H4 (cell line): ENCODE measurements at places on chromosomes 12 and 14. TPM values are rescaled to one million over a fixed set of nuclear protein-coding genes. Genes with fewer than 3 reads are reported as not detected.
A peak's percentile ranks its signal among the peaks of the same experiment; 100 is the strongest.

C12orf50 gene
- not detected in 2 replicates for total RNA-seq

DNA sequence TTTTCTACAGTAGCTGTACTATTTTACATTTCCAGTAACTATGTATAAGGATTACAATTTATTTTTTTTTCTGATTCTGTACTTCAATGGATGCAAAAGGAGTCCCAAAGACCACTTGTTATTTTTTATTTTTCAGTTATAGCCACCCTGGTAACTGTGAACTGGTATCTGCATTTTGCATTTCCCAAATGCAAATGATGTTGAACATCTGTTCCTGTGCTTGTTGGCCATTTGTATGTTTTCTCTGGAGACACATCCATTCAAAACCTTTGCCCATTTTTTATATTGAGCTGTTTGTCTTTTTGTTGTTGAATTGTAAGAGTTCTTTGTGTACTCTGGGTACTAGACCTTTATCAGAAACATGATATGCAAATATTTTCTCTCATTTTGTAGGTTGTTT, 485.6 kb downstream of the LRIG3 start:
- DNase-seq, result no peak

IL23A gene
- total RNA-seq, result 0.23 TPM in 1 of 2 replicates, not detected in the other

PTPRO gene
- total RNA-seq, result 1.2 and 1.7 TPM in 2 replicates

DNA sequence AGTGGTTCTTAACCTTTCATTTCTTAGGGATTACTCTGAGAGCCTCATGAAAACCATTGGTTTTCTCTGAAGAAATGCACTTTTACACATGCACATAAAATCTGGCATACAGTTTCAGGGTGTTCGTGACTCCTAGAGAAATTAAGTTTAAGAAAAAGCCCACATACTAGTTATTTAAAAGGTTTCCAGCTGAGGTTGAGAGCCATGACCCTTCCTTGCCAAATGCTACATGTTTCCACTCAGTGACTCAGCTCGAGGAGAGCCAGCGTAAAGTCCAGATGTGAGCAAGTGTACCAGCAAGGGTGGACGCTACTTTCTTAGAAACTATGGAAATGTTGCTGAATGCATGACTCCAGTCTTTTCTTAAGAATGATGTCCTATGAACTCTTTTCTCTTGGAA, 42.7 kb upstream of the FLRT2 start:
- no peak for DNase-seq

MANSC4 gene
- total RNA-seq, result not detected in 2 replicates

- DNase-seq, result no peak
Measured at GRCh38 chr14:100709289-100710284, 17.1 kb upstream of the DLK1 start.

PLEKHG7 gene
- total RNA-seq, result not detected in 2 replicates

- DNase-seq, result no peak
Measured at GRCh38 chr12:57244312-57244696, 6.7 kb downstream of the STAC3 start.

- DNase-seq, result peak; percentile 52
Measured at GRCh38 chr12:94145191-94145983, 3.0 kb upstream of the PLXNC1 start.

DNA sequence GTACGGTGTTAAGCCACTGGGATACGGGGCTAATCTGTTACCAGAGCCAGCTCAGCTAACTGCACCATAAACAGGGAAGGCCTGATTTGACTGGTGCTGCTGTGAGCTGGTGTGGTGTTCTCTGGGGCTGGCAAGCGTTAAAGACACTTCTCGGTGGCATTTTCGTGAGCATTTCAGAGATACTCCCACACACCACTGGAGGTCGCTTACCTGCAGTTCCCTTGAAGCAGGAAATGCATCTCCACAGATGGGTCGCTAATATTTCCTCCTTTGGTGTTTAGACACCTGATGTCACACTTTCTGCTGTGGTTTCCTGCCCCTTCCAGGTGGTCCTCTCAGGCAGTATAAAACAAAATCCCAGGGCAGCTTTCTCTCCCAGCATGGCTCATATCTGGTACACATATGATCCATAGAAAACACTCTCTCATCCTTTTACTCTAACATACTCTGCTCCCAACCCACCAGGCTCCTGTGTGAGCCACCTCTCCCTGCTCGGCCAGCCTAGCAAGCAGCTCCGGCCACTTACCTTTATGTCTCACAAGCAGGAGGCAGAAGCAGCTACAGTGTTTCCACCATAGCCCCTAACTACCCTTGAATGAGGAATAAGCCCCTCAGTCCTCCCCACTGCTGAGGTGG, 129.9 kb upstream of the GRIN2B start:
- peak; percentile 20 for DNase-seq

ADAM21 gene
- total RNA-seq, result 0.64 and 0.88 TPM in 2 replicates

- DNase-seq, result no peak
Measured at GRCh38 chr12:121227294-121227693, 17.4 kb downstream of the P2RX4 start.

DNA sequence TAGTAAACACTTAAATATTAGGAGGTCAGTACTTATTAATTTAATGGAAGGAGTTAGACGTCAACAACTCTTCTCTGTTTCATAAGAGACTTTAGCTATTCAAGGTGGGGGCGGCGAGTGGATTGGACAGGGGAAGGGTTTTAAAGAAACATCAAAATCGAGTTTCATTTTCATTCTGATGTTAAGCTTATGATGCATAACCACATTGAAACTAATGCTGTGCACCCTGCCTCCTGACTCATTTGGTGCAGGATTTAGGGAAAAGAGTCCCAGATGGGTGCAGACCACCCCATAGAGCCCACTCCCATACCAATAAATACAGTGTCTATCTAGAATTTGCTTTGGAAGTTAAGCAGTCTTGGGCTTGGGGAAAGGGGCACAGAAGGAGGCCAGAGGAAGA, 7.4 kb downstream of the ZBTB39 start:
- DNase-seq, result no peak

BORCS5 gene
- total RNA-seq, result 8.1 and 9.8 TPM in 2 replicates

- no peak for DNase-seq
Measured at GRCh38 chr14:38108681-38109080, 99.0 kb upstream of the SSTR1 start.

GRCh38 chr14:80518173-80518572, 306.9 kb upstream of the DIO2 start:
- no peak for DNase-seq

DNA sequence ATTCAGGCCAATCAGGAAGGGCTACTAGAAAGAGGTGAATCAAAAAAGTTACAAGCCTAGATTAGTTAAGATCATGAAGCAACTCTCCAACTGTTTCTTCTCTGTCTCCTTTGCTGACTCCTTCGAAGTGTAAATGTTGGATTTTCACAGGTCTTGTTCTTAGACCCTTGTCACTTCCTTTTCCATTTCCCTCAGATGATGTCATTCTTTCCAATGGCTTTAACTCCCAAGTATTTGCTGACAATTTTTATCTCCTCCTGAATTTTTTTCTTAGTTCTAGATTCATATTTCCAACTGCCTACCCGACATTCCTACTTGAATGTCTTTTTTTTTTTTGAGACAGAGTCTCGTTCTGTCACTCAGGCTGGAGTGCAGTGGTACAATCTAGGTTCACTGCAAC, 10.8 kb downstream of the GAS2L3 start:
- no peak for DNase-seq

POTEG gene
- 0.41 and 0.75 TPM in 2 replicates for total RNA-seq

GRCh38 chr14:87241018-87241768, 751.8 kb downstream of the GALC start:
- DNase-seq, result no peak

DNA sequence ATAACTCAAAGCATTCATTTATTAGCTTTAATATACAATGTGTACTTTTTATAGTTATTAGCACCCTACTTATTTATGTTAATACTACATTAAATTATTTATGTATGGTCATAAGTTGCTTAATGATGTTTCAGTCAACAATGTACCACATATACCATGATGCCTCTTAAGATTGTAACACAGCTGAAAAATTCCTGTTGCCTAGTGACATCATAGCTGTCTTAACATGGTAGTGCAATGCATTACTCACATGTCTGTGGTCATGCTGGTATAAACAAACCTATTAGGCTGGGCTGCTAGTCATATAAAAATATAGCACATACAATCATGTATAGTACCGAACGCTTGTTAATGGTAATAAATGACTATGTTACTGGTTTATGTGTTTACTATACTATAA, 120.4 kb downstream of the ANO6 start:
- DNase-seq, result peak; percentile 92

DNA sequence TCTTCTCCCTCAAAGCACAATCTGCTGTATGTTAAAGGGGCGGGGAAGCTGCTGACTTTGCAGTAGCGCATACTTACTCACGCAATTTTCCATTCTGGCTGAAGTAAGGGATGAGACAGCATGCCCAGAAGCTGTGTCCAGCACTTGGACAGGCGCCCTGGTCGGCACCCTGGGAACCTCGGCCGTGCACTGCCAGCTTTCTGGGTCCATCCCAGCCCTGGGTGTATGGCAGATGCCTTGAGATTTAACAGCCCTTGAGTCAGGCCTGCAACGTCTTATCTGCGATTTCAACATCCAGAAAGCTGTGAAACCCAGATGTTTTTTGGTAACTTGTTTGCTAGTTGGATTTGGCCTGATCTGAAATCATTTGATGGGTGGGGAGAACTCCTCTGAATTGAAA, 16.1 kb downstream of the EML1 start:
- no peak for DNase-seq

ASB8 gene
- 22.6 and 37.1 TPM in 2 replicates for total RNA-seq

ORAI1 gene
- 4.4 and 8.5 TPM in 2 replicates for total RNA-seq

PFKM gene
- total RNA-seq, result 52.7 and 56.5 TPM in 2 replicates

PALS1 gene
- total RNA-seq, result 20.4 and 24.2 TPM in 2 replicates

BEGAIN gene
- total RNA-seq, result 1.8 TPM in 1 of 2 replicates, not detected in the other

- no peak for DNase-seq
Measured at GRCh38 chr12:104682790-104683279, 226.1 kb downstream of the CHST11 start.

DPPA3 gene
- not detected in 2 replicates for total RNA-seq

TMTC1 gene
- total RNA-seq, result 9.3 and 14.0 TPM in 2 replicates

- DNase-seq, result no peak
Measured at GRCh38 chr14:54715239-54715638, 148.3 kb downstream of the SAMD4A start.

DNA sequence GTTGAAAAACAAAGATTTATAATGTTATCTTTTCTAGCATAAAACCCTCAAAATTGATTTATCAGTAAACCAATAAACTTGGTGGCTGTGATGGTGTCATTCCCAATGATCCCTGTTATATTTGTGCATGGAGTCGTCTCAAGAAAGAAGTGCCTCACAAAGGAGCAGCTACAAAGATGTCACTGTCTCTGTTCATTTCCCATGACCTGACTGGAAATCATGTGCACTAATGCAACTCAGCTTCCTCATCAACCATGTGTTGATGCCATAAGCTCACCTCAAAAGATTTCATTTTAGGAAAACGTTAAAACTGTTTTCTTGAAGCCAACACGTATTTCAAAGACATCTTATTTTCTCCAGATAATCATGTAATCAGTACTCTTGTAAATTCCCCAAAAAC, 28.8 kb downstream of the CLEC1A start:
- DNase-seq, result no peak

DNA sequence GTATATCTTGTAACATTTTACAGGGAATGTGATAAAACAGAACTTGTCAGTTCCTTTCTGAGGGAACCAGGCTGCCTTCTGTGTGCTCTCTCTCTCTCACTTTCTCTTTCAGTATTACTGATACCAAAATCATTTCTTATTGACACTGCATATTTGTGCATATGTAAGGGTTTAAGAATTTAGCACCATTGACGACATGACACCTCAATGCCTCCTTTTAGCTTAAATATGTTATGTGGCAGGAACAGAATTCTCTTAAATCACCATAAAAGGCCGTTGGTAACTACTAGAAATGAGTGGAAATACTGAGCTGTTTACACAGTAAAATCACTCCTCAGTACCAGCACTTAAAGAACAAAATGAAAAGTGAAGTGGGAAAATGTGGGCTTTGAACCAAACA, 457.7 kb upstream of the SYT1 start:
- DNase-seq, result peak; percentile 10

BDKRB2 gene
- 4.5 and 5.4 TPM in 2 replicates for total RNA-seq

DNA sequence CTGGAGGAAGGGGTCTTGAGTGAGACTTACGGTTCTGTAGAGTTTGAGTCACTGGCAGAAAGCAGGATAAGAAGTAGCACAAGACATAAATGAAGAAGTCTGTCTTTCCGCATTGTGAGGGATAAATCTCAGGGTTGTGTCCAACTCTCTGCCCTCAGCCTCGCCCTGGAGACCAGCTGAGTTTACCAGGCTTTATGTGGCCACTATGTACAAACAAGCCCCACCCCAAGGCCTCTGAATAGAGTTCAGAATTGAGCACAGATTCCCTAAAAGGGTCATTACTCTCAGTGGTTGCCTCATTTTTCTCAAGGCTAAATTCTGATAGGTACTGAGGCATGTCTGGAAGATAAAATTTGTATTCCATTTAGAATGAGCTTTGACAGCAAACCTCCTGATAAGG, at the start of gene PZP:
TSS of gene PZP (minus strand) at position 167 of the 400 bp plus-strand sequence. CDS start at position 113, 54 bp downstream.
- DNase-seq, result no peak

SYCP3 gene
- total RNA-seq, result not detected in 2 replicates

MEG3 gene
- not detected in 2 replicates for total RNA-seq

CISTR gene
- total RNA-seq, result not detected in 2 replicates

GRCh38 chr14:24329073-24329663, 5.7 kb downstream of the ADCY4 start:
- DNase-seq, result no peak

- no peak for DNase-seq
Measured at GRCh38 chr14:77369285-77369684, 7.6 kb downstream of the TMED8 start.

DNA sequence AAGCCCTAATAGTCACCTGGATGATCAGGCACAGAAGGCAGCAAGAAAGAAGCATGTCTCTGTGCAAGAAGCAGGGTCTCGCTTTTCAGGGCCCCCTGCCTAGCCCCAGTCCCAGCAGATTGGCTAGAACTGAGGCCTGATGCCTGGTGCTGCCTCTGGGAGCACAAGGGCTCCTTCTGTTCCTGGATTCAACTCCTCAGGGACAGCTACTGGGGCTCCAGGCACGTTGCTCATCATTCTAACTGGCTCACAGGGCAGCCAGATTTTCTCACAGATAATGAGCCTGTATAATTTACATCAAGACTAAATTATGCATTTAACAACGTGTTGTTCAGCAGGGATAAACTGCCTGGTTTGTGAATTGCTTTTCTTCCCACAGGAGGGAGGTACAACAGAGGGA, 106.5 kb upstream of the PLXNC1 start:
- DNase-seq, result no peak

- DNase-seq, result no peak
Measured at GRCh38 chr14:54853339-54853738, 49.3 kb downstream of the GCH1 start.

DNA sequence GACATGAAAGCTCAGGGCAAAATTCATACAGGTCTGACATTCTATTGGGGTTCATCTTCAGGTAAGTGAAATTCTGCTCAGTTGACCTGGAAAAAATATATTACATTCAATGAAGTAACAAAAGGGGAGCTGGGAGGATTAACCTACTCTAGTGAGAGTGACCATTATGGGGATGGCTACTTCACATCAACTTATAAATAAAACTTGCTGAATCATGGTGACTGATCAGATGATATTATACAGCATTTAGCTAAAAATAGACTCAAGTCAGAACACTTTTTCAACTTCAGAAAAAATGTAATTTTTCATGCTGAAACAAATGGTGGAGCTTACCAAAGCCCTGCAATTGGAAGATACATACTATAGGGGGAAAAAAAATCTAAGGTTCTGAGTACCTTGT, 800.2 kb downstream of the FSCB start:
- DNase-seq, result peak; percentile 16

HEBP1 gene
- total RNA-seq, result 6.9 and 8.8 TPM in 2 replicates

GRCh38 chr12:29970501-29970900, 186.8 kb upstream of the TMTC1 start:
- no peak for DNase-seq

- no peak for DNase-seq
Measured at GRCh38 chr12:77855548-77855947, 24.9 kb downstream of the NAV3 start.
